ENCODE measurements at places on chromosomes 4 and X.

GRCh38 chr4:168811207-168811606, 198.8 kb downstream of the CBR4 start:
- no peak for DNase-seq

GRCh38 chrX:17944833-17945497, 83.9 kb upstream of the RAI2 start:
- DNase-seq: no peak

- no peak for DNase-seq
Observed at GRCh38 chr4:157818946-157819692, 353.7 kb downstream of the GASK1B start.

DNA sequence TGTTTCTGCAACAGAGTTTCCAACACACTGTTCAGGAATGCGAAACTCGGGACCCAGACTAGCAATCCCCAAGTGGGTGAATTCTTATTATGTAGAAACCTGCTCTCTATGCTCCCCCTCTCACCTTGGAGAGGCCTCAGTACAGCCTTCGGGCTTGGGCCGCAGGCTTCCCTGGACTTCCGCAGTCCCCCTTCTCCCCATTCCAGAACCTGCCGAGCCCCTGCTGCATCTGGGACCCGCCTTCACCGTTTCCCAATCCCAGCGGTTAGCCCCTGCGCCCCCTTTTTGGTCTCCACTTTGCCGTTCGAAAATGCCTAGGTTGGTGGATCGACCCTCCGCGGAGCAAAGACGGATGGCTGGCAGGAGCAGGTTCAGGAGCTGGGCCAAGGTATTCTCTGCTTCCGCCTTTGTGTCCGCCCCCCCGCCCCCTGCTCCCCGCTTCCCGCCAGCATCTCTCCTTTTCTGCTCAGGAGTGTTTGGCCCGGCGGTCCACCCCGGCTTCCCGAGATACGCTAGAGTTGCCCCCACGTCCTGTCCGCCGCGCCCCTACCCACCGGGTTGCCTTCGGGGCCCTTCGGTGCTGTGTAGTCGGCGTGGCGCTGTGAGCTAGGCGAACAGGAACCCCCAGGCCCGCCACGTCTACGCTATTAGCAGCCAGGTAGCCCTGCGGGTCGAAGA, 11.5 kb downstream of the HAND2 start:
- DNase-seq: no peak

DNA sequence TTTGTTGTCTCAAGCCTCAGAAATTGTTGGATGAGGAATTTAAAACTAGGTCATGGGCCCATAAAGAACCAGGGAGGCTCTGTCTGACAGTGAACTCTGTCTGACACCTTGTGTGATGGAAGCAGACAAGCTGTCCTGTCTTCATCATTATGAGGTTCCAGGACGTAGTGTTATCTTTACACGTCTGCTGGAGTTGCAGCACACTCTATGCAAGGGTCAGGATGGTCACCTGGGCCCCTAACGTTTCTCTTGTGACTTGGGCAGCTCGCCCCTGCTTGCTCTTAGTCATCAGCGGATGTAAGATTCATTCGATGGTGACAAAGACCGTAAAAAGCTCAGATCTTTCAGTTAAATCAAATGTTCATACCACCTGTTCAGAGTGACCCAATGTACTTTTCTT, 92.0 kb upstream of the ADGRG2 start:
- no peak for DNase-seq

GRCh38 chr4:163269869-163270268, 62.5 kb downstream of the NPY1R start:
- no peak for DNase-seq

GRCh38 chr4:161359491-161359890, 804.3 kb downstream of the FSTL5 start:
- no peak for DNase-seq

- DNase-seq: no peak
Observed at GRCh38 chrX:46575586-46575985, 2.0 kb downstream of the CHST7 start.

- DNase-seq: no peak
Observed at GRCh38 chr4:121510341-121510874, 129.6 kb upstream of the QRFPR start.

DNA sequence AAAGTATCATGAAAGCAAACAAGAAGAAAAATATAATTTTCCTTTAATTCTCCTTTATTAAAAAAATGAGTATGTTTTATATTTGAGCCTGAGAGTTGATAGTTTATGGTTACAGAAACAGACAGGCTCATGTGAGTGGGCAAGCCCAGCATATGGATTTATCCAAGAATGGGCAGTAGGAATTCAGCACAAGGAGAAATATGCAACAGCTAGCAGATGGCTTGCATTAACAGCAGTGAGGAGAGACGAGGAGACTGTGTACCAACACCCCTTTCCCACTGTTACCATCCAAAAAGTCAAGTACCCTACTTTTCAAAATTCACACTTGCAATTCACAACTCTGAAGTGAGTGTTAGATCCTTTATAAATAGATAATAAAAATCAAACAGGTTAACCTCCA, 1760.2 kb upstream of the TENM3 start:
- DNase-seq: no peak

DNA sequence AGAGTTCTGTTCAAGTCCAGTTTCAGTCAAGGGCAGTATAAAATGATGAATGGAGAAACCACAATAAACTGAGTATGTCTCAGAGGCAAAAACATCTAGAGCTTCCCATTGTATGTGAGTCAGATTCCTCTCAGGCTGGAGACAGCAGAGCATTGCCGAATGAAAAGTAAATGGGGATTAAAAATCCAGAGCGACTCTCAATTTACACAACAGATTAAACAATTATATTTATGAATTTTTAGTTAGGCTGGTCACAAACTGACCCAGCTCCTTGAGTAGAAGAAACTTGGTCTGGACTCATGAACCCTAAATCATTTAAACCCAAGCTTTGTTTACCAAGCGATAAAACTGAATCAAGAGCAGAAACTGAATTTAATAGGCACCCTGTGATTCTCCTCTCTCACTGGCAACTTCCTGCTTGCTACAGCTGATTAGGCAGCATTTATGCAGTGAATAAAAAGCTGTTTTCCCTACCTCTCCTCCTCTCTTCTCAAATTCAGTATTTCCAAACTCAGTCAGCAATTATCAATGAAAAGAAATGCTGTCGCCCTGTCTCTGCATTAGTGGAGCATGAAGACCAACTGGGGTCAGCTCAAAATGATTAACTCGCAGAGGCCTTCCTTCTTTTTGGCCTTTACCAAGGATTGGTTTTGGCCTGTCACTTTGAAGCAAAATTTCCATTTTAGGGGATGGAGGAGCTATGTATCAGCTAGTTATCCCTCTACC, 568.0 kb downstream of the PDHA2 start:
- no peak for DNase-seq

All from right lung (tissue), 10 donors.